Stimulated activated CD8-positive, alpha-beta memory T cell treated with anti-CD3 and anti-CD28 coated beads, Interleukin-15, amount 100 ng/mL, for 48 hours (primary cell): ENCODE measurements at places on chromosomes 3 and 15.

GRCh38 chr3:99817047-99817436 is 620 bp upstream of the CMSS1 start:
- DNase-seq, result no peak

DNA sequence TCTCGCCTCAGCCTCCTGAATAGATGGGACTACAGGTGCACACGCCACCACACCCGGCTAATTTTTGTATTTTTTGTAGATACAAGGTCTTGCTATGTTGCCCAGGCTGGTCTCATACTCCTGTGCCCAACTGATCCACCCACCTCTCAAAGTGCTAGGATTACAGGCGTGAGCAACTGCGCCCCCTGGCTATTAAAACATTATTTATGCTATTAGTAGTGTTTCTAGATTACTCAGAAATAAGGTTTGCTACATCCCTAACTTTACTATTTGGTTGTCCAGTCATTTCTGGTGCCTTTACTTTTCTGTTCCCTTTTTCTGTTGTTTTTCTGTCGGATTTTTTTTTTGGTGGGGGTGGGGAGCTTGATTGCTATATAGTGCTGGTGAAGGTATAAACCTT is 393.6 kb upstream of the TPM1 start:
- DNase-seq, result no peak

DNA sequence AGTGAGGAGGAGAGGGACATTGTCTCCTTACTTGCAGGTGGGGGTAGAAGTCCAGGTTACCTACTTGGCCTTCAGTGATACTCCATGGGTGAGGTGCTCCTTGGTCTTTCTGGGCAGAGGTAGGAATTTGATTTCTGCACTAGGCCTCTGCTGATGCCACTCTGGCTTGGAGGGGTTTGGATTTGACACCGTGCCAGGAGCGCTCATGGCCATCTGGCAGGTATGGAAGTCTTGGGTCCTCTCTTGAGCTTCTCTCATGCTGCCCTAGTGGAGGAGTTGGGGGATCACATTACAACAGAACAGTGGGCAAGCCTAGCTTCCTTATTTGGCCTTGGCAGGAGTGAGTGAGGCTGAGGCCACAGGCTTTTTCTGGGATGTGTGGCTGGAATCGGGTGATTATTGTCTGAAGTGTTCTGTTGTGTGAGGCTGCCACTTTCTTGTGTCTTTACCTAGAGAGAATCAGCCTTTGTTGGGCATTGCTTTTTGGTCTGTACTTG is 525.0 kb downstream of the GABRG3 start:
- no peak for DNase-seq

DNA sequence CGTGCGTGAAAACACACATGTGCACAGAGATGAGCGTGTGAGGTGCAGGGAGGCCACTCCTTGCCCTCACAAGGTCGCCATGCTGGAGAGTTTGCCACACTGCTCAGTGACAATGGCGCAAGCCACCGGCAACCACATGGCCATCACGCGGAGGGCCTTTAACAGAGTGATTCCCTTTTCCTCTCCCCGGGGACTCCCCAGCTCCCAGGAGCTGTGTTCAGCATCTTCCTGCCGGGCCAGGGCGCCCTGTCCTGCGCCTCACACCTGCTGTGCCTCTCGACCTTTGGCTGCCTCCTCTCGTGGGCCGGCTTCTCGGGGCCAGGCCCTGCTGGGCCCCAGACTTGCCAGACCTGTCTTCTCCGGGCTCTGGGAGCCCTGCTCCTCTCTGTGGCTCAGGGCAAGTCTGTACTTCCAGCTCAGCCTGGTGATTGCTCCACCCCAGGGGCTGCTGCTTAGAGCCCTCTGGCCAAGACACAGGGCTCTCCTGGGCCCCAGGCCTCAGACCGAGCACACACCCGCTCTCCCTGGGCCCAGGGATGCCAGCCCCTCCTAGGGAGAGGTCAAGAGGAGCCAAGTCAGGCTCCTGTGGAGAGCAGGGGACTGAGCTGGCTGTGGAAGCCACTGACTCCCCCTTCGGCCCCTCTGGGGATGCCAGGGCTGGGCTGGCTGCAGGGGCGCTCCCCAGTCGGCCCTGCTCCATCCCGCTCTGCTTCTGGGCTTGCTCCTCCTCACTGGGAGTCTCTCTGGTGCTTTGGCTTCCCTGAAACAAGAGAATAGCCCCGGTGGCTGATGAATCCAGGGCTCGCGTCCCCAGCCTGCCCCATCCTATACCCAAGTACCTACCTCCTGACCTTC is 5.6 kb downstream of the CCDC9B start:
- DNase-seq, result no peak
